CD4-positive, alpha-beta T cell treated with Interleukin-6 for 4 hours (primary cell): ENCODE measurements at places on chromosomes 3 and 15.

DNA sequence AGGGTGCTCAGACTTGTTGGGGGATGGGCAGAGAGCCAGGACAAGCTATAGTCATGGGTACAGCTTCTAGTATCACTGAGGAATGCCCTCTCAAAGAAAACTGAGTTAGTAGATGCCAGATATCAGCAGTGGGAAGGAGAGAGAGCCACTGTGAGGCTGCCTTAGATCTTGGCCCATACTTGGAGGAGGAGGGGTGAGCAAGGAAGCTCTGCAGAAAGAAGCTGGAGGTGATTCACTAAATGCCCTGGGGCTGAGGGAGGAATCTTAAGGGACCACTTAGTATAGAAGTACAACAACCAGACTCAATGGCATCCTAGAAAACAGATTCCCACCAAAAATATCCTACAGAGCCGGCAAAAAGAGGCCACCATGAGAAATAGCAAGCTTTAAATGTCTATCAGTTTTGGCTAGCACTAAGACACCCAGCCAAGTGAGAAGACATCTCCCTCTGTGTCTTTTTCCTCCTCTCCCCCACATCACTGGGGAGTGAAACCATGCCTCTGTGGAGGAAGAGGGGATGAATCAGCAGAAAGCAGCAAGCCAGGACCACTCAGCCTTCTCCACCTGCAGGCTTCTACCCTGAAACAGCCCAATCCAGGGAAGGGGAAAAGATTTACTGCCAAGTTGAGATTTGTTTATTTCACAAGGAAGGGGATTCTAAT, 282.5 kb upstream of the STT3B start:
- DNase-seq: no peak

DNA sequence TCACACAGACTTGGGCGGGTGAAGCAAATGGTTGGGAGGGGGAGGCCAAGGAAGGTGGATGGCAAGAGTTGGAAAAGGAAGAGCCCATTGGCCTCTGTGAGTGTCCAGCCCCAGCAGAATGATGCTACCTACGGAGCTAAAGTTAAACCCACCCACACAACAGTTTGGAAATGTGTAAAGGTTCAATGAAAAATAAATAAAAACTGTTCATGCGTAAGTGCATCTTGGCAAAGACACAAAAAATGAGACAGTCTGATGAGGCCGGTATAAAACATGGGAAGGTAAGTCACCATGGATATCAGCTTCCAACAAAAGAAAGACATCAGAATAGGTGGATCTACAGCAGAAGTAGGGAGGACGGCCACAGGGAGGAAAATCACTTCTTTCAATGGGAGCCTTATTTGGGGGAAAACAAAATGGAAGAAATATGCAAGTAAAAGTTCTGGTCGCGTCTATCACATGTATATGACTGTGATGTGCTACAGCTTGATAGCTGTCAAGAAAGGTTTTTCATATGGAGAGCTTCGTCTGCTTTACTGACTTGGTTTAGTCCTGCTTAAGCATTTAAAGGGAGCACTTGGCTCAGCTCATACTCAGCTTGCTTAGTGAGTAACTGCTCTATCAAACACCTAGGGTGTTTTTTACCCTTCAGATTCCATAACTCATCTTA, 82.8 kb downstream of the TIGIT start:
- DNase-seq: no peak

DNA sequence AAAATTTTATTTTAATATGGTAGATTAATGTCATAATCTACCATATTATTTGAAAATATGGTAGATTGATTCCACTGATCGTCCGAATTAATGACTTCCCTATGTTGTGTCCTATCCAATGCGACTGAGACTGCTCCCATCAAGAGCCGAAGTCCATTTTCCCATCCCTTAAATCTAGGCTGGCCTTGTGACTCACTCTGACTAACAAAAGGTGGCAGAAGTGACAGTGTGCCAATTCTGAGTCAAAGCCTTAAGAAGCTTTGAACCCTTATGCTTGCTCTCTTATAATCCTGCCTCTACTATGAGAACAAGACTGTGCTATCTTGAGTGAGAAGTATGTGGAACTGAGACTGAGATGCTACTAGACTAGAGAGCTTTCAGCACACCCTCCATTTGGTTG, 387.2 kb downstream of the ROBO1 start:
- no peak for DNase-seq

GRCh38 chr3:108862865-108863798, 40.5 kb downstream of the TRAT1 start:
- DNase-seq: peak; percentile 48

DNA sequence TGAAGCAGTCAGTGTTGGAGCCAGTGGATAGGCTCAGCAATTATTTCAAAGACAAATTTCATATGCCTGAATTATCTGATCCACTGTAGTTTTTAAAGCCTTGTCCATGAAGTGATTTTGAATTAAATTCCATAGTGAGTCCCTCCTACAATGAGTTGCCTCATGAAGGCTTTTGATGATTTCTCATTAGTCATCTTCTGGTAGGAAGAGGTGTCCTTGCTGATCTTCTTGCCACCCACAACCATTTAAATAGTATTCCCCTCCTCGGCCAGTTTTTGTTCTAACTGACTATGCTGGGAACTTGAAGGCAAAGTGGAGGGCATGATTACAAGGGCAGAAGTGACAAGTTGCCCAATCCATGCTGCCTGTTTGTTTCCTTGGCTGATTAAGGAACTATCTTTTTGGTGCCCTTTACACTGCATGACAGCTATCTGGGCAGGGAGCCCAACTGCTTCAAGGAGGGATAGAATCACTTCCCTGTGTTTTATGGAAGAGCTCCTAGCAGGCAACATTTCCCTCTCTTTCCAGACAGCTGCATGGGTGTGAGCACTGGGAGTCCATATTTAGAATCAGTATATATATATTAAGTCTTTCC, 617.5 kb downstream of the ZPLD1 start:
- DNase-seq: no peak

DNA sequence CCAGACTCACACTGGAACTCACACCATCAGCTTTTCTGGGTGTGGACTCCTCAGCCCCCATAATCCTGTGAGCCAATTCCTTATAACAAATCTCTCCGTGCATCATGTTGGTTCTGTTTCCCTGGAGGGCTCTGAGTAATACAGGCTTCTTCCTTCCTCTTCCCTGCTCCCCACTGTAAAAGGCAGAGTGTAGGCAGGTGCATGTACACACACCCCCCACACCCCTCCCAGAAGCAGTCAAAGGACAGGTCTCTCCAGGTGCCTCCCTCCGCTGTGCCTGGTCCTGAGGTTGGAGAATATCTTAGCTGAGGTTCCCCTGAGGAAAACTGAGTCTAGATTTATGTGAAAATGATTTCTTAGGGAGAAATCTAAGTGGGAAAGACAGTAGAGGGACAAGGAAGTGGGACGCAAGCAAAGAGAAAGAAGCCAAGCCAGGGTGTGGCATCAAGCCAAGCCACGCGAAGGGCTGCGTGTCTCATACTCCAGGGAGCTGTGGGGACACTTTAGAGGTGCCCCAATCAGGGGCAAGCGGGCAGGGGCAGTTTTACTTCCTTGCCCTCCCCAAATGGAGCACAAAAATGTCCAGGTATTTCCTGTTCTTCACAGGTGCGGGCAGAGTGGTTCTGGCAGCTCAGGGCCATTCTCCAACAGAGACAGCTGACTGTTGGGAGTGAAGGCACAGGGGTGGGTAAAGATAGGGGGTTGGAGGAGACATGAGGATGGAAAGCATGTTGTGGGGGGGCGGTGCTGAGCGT, 86.6 kb downstream of the HMG20A start:
- no peak for DNase-seq

DNA sequence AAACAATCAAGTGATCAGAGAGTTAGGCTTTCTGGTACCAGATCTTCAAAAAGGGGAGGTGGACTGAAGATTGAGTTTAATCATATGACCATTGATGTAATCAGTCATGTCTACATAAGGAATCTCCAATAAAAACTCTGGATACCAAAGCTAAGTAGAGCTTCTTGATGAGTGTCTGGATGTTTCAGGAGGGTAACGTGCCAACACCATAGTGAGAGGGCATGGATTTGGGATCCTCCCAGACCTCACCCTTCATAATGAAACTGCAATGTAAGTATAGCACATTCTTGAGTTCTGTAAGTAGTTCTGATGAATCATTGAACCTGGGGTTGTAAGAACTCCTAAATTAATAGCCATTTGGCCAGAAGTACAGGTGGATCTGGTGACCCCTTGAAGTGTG, 21.3 kb downstream of the PGPEP1L start:
- no peak for DNase-seq

GRCh38 chr3:136503056-136503455, 249.1 kb downstream of the STAG1 start:
- DNase-seq: no peak

GRCh38 chr3:182633186-182633585, 160.1 kb upstream of the ATP11B start:
- no peak for DNase-seq
